Cerebellar cortex (tissue), 1 donor: ENCODE measurements at places on chromosomes 13 and 19.

DNA sequence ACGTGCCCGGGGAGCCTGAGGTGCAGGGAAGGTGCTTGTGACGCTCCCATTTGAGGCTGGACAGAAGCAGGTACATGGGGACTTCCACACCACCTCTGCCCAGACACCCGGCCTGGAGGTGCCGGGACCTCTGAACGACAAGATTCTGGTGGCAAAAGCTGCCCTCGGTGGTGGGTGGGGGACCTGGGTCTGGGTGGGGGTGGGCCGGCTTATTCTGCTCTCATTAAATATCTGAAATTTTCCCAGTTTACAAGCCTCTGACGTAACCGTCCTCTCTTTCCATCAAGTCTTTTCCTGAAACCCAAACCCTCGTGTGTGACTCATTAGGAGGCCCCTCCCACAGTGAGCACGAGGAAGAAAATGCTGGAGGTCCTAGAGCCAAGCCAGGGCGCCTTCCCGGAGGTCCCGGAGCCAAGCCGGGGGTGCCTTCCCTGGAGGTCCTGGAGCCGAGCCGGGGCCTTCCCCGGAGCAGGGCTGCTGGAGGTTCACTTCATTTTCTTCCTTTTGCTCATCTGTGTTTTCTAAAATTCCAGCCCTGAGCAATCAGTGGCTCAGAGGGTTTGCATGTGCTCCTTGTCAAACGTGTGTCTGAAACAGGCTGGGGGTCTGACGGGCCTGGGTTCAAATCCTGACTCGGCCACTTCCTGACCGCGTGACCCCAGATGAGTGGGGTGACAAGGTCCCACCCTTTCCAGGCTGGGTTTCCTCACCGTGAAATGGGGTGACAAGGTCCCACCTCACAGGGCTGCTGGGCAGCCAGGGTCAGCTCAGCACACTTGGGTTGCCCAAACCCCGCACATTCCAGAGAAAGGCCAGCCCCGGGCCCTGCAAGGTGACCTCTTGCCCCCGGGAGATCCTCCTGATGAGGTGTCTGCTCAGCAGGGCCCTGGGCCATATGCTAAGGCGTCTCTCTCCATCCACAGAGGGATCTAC, 10.0 kb downstream of the CFD start:
- DNase-seq, result peak; percentile 50

GRCh38 chr19:41734585-41734984, 20.7 kb upstream of the CEACAM6 start:
- no peak for DNase-seq

DNA sequence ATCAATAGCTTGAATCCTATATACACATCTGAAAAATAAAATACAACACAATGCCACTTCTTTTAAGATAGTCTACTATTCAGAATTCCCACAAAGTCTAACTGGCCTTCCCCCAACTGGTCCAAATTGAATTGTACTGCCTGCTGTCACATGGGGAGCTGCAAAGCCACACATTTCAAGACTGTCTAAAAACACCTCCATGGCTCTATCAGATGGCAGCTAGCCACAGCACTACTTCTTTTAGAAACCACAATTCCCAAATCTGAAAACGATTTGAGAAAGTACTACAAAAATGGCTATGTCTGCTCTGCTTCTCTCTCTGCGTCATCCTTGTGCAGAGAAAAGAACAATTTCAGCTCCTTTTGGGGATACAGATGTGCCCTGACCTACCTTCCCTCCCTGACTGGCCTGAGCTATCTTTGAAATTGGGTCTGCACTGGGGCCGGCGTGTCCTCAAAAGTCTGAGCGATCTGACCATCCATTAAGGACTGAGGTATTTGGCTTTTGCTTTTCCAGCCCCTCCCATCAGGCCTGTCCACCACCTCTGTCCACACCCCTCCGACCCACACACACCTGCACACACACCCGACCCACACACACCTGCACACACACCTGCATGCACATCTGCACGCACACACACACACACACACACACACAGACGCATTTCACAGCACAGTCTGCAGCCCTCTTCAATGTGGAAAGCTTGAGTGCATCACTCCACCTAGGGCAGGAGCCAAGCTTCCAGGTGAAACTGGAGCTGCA, 68.6 kb upstream of the IPO5 start:
- no peak for DNase-seq

DNA sequence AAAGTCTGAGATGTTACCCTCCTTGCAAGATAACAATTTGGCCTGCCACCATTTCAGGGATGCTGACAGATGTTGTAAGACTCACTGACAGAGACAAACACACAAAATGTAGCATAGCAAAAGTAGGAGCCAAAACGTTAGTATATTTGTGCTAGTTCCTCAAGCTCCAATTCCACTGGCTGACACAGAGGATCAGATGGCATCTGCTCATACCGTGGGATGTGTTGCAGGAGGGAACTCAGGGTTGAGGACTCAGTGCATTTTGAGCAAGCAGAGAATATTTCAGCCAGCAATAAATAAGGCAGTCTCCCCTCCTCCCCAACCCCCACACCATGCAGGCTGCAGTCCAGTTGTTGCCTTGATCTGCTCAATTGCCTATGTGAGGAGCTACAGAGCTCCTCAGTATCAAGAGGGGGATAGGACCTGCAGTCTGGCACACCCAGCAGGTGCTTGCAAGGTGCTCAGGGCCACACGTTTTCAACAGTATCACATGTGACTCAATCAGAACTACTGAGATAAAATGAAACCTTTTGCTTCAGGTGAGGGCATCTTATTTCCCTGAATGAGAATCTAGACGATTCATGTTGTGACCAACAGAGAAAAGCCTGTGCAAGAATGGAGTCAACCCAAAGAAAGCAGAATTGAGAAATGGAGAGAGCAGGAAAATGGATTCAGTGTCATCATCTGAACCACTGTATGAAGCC, 23.6 kb upstream of the LRCH1 start:
- DNase-seq, result peak; percentile 36

GRCh38 chr19:12865746-12866415, 15.4 kb downstream of the DNASE2 start:
- DNase-seq, result no peak

- no peak for DNase-seq
Observed at GRCh38 chr19:43692877-43693276, 22.9 kb upstream of the PLAUR start.

- DNase-seq, result no peak
Observed at GRCh38 chr13:21465710-21466160, 6.6 kb upstream of the ZDHHC20 start.
